Stomach (tissue), 19 donors: ENCODE measurements at places on chromosomes 3 and 15. TPM values are rescaled to one million over a fixed set of nuclear protein-coding genes. Genes with fewer than 3 reads are reported as not detected.
A peak's percentile ranks its signal among the peaks of the same experiment; 100 is the strongest.

- peak; percentile 50 for DNase-seq
These were observed 24.4 kb downstream of the RLBP1 start for GRCh38 chr15:89196994-89197393.

GRCh38 chr3:4045756-4046155 is 246.5 kb downstream of the LRRN1 start:
- DNase-seq: no peak

Gene TERC
- total RNA-seq: 249 TPM

Gene LSM3
- 8.2 TPM for total RNA-seq

Gene WNT7A
- not detected for total RNA-seq

DNA sequence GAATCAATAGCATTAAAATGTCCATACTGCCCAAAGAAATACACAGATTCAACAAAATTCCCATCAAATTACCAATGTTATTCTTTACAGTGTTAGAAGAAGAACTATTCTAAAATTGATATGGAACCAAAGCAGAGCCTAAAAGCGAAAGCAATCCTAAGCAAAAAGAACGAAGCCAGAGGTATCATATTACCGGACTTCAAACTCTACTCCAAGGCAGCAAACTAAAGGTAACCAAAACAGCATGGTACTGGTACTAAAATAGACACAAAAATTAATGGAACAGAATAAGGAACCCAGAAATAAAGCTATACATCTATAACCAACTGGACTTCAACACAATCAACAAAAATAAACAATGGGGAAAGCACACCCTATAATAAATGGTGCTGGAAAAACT is 167.5 kb downstream of the ADAMTS9 start:
- DNase-seq: no peak

DNA sequence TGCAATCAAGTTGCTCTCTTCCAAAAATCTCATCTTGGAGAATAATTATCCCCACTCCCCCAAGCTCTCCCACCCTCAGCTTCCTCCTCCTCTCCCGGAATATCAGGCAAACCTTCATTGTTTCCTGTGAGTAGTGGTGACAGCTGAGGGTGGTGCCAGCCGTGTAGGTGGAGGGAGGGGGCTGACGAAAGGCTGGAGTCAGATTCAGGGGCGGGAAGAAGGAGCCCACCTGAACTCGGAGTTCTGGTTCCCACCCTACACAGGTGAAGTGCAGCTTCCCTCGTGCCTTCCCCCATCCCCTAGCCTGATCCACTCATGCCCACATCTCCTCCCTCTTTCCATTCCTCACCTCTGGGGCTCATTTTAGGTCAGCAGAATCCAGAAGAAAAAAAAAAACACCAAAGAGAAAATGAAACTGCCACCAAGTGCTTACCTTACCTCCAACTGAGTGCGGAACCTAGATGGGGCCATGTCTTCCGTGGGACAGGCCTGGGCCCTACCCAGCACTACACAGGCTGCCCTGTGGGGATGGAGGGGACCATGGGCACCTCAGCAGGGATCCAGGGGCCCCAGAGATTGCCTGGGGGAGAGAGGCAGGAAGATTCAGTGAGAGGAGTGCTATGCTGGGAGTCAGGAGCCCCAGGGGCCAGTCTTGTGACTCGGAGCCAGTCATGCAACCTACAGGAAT is 81.3 kb downstream of the ADCY5 start:
- DNase-seq: no peak

DNA sequence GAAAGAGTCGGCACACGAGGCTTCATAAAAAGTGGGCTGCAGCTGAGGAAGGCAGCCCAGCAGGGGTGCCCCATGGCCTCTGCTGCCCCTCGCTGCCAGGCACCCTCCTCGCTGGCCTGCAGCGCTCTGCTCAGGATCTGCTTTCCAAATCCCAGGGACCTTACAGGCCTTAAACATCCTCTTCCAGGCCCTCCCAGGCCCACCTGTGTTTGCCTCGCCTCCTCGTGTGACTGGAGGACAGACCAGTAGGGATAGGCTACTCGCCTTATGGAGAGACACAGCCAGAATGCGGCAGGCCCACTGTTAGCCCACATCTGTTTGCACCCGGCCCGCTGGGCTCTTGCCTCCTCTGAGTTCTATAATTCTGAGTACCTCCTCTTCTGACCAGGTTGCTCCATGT is 124.5 kb upstream of the PLXNA1 start:
- no peak for DNase-seq
